NCI-H774 (cell line): ENCODE measurements at places on chromosomes 16 and 17.
A peak's percentile ranks its signal among the peaks of the same experiment; 100 is the strongest.

DNA sequence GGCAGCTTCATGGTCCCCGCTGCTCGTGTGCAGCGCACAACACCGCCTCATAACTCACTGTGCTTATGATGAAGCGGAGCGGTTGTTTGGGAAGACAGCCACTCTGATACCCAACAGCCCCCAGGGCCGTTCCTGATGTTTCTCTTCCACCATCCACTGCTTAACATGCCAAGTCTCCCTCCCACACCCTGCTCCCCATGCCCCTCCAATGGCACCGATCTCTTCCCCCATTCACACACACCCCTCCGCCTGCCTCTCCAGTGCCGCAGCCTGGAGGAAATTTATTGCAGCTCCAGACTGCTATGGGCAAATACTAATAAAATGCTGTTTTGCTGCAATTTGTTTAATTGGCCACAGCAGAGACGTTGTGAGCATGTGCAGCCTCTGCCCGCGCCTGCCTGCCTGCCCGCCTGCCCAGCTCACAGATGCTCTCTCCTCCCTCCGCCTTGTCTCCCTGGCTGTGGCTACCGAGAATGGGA, 80.3 kb upstream of the LHX1 start:
- no peak for DNase-seq

DNA sequence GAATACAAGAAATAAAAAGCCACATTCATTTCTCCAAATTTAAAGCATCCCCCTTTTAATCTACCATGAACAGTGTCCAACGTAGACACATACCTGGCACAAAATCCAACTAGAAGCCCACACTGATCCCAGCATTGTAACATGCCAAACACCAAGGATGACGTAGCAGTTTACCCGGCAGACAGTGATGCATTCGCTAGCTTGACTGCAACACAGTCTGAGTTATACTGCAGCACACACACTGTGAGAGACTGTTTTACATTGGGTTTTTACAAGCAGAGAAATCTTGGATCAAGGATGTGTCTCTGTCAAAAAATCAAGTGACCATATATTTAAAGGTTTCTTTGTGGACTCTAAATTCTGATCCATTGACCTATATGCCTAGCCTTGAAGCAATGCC, 74.5 kb upstream of the C17orf78 start:
- DNase-seq, result peak; percentile 53

DNA sequence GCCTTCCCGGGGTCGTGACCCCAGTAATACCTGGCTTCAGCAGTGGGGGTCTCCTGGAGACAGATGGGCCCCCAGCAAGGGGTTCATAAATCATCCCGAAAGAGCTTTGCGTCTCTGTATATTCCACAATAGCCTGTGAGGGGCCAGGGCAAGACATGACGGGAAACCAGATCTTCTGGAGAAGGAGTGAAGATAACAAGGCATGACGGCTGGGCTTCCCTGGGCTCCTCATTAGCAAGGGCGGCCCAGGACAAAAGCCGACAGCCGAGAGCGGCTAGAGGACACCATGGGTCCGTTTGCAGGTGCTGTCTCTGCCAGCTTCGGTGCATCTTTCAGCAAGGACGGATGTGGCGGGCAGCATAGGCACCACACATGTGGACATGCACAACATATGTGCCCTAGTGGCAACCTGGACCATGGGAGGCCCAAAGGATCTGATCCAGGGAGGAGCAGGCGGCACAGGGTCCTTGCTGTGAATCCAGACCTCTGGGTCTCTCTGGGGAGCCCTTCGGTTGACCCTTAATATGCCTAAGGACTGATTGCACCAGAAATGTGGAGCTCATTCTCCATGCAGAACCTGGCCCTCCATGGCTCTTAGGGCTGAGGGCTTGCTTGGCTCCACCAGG, 136.9 kb upstream of the FOXF1 start:
- DNase-seq, result no peak

DNA sequence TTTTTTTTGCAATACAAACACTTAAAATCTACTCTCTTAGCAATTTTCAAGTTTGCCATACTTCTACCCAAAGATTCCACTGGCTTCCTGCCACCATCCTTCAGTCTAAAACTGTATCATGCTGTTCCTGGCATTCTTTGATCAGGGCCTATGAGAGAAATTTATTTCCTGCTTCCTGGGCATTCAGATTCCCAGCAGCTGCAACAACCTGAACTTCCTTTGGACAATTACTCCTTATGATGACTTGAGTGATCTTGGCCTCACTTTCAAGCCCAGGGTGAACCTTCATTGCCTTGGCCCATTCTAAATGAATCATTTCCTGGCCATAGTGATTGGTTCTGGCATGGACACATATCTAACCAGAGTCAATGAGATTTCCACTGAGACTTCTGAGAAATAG, 18.0 kb upstream of the MON1B start:
- DNase-seq, result no peak

DNA sequence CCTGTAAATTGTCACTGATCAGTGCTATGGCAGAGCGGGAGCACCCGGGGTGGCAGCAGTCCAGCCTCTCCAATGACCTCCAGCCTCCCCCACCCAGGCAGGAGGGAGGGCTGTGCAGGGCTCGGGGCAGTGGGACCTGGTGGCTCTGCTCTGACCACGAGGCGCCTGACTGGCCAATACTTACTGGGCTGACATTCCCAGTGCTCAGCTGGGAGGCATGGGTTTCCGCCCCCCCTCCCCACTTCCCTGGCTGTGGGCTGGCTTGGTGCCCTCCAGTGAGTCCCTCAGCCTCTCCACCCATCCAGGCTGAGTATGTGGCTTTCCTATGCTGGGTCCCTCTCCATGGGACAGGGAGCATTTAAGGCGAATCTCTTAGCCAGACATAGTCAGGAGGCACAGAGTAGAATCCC, 2.7 kb downstream of the SOCS3 start:
- DNase-seq, result no peak

- no peak for DNase-seq
Measured at GRCh38 chr17:81082177-81083073, 47.5 kb downstream of the BAIAP2 start.

GRCh38 chr16:27801289-27801945, 251.5 kb downstream of the KATNIP start:
- no peak for DNase-seq

GRCh38 chr16:84161037-84161436, 15.9 kb downstream of the DNAAF1 start:
- no peak for DNase-seq

DNA sequence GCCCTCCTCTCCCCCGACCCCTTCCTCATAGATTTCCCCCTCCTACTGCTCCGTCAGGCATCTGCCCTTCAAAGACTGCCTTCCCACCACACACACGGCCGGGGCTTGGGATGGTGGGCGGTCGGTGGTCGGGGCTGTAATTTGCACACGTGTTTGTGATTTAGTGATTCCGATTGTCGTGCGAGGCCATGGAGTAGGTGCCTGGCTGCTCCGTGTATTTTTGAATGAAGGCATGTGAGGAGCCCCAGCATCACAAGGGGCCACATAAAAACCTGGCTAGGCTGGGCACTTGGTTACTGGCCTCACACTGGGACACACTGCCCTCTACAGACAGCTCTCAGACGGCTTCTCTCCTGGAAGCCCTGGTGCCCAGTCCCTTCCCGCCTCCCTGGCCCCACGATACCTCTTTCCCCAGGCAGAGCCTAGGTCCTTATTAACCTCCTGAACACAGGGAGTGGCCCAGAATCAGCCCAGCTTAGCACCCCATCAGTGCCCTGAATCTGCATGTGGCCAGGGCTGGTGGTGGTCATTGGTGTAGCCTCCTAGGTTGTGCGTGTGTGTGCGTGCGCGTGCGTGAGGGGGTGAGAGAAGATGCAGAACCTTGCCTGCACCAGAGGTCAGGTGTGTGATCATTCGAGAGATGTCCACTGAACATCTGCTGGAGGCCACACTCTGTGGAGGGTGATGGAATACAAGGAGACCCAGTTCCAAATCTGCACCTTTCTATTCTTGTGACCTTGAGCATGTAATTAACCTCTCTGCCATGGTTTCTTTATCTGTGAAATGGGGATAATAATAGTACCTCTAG, 1.3 kb upstream of the SOCS1 start:
- DNase-seq, result peak; percentile 75

DNA sequence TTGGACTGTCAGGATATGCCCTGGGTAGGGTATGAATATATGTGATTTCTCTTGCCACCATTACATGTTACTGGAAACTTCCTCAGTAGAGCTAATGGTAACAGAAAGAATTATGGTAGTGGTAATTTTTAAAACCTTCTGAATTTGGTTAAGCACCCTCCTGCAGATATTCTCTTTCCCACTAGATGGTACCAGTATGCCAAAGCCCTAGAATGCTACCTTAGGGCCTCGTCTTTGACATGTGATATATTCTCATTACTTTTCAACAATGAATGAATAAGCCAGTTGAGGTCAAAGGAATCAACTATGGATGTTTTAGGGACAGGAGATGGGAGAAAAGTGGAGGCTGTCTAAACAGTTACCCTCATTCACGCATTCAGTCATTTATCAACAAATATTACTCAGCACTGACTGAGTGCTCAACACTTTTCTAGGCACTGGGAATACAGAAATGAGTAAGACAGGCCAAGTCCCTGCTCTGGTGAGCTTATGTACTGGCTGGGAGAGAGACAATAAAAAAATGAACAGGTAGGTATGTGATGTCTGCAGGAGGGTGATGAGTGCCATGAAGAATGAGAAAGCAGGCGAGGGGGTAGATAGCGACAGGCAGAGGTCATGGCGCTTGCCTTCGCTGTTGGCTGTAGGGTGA, 14.7 kb downstream of the CDH13 start:
- DNase-seq, result no peak

- DNase-seq, result no peak
Measured at GRCh38 chr17:62753562-62753961, 54.6 kb downstream of the MARCHF10 start.

GRCh38 chr17:75697651-75698291, 23.5 kb upstream of the ITGB4 start:
- DNase-seq, result no peak

- DNase-seq, result no peak
Measured at GRCh38 chr16:12818326-12818725, 14.6 kb upstream of the CPPED1 start.

- DNase-seq, result no peak
Measured at GRCh38 chr17:35103271-35103670, 16.4 kb downstream of the RAD51D start.

GRCh38 chr17:55811536-55811935, 60.7 kb downstream of the PCTP start:
- no peak for DNase-seq

DNA sequence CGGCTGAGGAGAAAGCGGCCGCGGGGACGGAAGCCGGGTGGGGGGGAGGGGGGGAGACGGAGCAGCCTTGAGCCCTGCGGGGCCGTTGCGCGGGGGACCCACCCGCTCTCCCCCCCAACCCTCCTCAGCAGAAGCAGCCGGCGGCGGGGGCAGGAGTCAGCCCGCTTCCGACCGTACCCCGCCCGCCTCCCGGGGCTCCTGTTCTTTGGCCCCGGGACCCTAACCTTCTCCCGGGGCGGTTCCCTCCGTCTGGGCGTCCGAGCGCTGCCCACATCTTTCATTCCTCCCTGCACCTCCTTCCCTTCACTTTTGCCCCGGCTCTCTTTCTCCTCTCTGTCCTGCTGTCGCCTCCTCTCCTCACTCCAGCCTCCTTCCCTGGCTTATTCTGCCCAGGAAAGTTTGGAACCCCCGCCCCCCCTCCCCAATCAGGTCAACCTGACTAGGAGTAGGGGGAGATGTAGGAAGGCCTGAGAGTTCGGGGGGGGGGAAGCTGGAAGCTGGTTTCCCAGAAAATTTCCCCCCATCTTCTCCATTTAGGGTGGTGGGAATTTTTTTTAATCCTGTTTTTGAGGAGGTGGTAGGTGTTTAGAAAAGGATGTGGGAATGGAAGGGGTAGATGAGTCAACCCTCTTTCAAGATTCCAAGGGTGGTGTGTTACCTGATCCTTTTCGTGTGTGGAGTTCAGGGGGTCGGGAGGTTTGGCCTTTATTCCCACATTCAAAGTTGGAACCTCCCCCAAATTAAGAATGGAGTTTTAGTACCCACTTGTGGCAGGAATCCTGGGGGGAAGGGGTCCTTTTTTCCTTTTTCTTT, 427 bp upstream of the NLK start:
- DNase-seq, result no peak

DNA sequence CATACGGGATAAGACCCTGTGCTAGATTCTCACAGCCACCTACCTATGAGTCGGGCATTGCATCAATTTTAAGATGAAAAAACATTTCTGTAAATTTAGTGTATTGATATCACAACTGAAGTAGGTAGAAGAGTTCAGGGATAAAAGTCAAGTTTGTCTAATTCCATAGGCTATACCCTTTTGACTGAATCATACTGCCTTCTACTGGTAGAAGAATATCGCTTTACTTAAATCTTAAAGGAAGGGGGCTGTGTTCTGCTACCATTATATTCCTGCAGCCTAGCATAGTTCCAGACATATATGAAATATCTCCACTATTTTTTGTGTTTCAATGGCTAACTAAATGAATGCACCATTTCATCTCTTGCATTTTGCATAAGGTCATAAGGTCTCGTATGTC, 1128.6 kb downstream of the CDH8 start:
- DNase-seq, result no peak

- no peak for DNase-seq
Measured at GRCh38 chr16:3681206-3681605, 26.7 kb downstream of the DNASE1 start.

- DNase-seq, result peak; percentile 49
Measured at GRCh38 chr17:32912218-32912897, 15.6 kb upstream of the TMEM98 start.

DNA sequence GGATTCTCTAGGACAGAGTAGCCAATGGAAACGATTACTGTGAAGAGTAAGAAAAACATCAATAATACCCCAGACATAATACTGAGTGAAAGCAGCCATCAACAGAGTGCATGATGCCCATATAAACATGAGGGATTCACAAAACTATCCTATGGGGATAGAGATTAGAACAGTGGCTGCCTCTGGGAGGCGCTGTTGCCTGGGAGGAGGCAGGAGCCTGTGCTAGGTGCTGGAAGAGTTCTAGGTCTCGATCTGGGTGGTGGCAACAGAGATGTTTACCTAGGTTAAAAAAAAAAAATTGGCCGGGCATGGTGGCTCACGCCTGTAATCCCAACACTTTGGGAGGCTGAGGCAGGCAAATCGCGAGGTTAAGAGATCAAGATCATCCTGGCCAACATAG, 7.9 kb downstream of the FA2H start:
- DNase-seq, result no peak

- no peak for DNase-seq
Measured at GRCh38 chr17:34720760-34721159, 141.4 kb downstream of the TMEM132E start.

GRCh38 chr17:40515491-40516041, 14.1 kb upstream of the TNS4 start:
- no peak for DNase-seq
